ENCODE measurements at places on chromosomes 1 and 21.

DNA sequence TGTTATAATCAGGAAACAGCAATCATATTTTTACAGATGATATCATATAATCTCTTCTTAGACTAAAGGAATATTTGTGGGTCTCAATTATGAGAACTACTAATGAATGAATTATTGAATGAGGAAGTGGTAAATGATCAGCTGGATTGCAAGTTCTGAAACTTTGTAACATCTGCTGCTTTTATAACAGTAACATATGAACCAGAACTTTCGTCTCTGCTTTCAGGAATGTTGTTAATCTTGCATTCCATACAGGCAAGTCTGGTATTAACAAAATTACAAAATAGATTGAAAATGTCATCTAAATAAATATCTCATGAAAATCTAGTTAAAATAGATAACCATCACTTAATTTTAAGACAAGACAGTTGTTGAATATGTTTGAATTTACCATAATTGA is 110.5 kb upstream of the COL11A1 start:
- no peak for DNase-seq

GRCh38 chr21:24658026-24658425 is 949.3 kb downstream of the MRPL39 start:
- no peak for DNase-seq

- DNase-seq = no peak
Observed at GRCh38 chr1:111422546-111423391, 4.8 kb downstream of the OVGP1 start.

DNA sequence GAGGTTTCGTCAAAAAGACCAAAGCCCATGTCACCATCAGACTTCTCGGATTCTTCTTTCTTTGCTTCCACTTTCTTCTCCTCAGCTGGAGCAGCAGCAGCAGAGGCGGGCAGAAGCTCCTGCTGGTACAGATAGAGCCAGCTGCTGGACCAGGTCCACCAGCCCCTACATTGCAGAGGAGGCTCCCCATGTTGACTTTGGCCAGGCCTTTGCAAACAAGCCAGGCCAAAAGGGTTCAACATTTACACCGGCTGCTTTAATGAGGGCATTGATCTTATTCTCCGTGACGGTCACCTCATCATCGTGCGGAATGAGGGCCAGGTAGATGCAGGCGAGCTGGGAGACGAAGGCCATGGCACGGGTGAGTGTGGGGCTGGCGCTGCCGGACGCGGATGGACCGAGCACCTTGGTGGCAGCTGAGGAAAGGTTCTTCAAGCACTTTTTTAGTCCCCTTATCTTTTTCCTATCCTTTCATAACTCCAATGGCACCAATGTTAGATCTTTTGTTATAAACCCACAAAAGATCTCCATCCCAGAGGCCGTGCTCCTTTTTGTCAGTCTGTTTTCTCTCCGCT is 358.5 kb downstream of the RGS7 start:
- DNase-seq = no peak

DNA sequence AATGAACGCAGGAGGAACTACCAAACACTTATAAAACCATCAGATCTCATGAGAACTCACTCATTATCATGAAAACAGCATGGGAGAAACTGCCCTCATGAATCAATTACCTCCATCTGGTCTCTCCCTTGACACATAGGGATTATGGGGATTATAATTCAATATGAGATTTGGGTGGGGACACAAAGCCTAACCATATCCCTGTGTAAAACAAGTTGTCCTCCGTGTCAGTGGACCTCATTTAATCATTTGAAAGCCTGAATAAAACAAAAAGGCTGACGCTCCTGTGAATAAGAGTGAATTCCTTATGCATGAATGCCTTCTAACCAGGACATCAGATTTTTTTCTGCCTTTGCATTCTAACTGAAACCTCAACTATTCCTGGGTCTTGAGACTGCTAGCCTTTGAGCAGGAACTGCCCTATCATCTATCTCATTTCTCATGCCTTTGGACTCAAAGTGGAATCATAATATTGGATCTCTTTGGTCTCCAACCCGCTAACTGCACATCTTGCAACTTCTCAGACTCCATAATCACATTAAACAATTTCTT is 648.8 kb downstream of the ADGRL2 start:
- no peak for DNase-seq

- DNase-seq = no peak
Observed at GRCh38 chr1:230938924-230939368, 39.7 kb downstream of the TTC13 start.

GRCh38 chr1:208187499-208188041 is 56.6 kb downstream of the PLXNA2 start:
- no peak for DNase-seq

GRCh38 chr21:19181604-19182140 is 778.1 kb upstream of the TMPRSS15 start:
- no peak for DNase-seq

DNA sequence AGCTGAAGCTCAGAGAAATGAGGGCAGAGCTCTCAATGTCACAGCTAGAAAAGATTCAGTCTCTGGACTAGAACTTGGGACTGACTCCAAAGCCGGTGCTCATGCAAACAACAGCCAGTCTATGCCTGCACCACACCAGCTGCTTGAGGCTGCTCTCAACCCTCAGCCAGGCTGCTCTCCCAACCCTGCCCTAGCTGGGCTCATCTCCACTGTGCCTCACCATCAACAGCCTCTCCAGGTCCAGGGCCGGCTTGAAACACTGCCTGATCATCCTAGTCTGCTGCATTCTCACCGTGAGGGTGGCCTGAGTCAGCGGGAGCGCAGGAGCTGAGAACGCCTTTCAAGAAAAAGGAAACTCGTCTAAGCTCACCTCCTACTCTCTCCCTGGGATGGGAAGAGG is 94.5 kb downstream of the PTPRU start:
- no peak for DNase-seq

DNA sequence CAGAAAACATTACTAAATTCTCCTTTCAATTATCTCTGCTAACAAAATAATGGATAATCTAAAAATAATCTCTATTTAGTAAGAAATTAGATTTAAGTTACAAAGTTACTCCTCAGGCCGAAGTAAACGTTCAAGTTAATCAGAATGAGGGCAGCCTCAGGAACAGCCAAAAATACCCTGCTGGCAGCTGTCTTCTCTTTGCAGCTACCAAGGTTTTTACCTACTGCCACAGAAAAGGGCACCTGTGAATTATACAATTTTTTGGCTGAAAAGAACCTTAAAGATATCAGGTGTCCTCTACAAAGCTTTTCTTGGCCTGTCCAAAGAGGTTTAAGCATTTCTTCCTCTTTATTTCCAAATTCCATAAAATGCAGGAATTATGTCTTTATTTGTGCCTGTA is 84.4 kb downstream of the AKT3 start:
- DNase-seq = no peak

DNA sequence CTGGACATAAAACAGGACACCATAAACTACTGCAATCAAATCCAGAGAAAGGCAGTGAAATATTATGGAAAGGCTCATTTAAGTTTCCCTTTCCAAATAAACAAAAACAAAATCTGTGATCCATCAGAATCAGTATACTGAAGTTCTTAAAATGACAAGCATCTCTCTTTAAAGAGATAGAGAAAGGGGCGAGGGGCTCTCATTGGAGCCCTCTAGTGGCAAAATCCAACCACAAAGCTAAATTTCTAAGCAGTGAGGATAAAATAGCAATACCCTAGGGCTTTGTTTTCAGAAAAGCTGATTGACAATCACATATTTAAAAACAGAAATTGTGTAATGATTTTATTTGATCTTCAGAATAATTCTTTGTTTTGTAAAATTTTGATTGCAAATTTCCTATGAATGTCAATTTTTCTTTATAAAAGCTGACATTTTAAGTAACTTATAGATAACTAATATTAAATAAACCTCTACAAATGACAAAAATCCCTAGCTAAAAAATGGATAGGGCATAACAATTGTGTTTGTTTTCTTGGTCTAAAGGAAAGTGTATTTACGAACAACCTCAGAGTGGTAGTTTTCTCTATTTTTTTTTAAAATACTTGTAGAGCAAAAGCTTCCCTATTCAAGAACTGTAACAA is 138.2 kb downstream of the COL24A1 start:
- no peak for DNase-seq

DNA sequence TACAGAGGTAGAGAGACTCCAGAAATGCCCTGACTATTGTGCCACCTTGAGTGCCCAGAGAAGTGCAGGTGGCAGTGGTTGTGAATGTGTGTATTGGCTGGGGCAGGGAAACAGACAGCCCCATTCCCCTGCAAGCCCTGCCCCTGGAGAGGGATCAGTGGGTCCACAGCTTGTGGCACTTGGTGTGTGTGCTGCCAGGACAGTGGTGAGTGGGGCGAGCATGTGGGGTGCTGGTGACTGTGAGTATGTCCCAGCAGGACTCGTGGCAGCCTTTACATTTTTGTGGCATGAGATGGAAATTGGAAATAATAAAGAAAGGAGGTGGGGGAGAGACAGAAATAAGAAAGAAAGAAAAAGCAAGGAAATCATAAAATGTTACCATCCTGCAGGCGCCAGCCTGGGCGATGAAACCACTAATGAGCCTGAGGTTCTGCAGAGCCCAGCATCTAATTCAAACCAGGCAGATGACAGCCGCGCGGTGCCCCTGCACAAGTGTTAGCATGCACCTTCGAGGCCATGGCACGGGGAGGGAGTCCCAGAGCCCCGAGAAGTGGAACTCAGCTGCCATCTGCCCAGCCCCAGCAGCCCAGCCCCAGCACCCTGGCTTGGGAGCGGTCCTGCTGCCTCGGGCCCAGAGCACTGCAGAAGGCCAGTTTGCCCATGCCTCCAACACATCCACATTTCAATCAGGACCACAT is 49.1 kb upstream of the ZBTB40 start:
- no peak for DNase-seq

GRCh38 chr1:78005448-78005722 is 646 bp downstream of the DNAJB4 start:
- DNase-seq = no peak

- DNase-seq = no peak
Observed at GRCh38 chr21:43306391-43306790, 120.5 kb downstream of the SIK1 start.

GRCh38 chr1:226695335-226695900 is 43.7 kb downstream of the ITPKB start:
- DNase-seq = no peak

GRCh38 chr1:67345556-67345955 is 37.9 kb downstream of the IL12RB2 start:
- DNase-seq = no peak

- no peak for DNase-seq
Observed at GRCh38 chr21:14739590-14739989, 193.5 kb upstream of the SAMSN1 start.

DNA sequence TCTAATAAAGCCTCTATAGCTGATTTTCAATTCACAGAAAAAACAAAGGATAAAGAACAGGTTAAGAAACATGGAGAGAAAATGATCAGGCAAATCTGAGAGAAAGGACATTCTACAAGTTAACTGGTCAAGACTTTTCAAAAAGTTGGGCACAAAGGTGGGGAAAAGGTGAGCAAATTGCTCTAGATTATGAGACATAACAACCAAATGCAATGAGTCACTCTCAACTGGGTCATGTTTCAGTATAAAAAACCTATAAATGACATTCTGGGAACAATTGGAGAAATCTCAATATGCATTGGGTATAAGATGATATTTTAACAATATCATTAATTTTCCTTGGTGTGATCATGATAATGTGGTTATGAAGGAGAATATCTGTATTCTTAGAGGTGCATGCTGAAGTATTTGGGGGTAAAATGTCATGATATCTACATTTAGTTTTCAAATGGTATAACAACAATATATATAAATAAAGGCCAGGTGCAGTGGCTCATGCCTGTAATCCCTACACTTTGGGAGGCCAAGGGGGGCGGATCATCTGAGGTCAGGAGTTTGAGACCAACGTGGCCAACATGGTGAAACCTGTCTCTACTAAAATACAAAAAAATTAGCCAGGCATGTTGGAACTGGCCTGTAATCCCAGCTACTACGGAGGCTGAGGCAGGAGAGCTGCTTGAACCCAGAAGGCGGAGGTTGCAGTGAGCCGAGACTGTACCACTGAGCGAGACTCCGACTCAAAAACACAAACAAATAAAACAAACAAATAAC is 27.0 kb downstream of the ANKRD13C start:
- DNase-seq = no peak

DNA sequence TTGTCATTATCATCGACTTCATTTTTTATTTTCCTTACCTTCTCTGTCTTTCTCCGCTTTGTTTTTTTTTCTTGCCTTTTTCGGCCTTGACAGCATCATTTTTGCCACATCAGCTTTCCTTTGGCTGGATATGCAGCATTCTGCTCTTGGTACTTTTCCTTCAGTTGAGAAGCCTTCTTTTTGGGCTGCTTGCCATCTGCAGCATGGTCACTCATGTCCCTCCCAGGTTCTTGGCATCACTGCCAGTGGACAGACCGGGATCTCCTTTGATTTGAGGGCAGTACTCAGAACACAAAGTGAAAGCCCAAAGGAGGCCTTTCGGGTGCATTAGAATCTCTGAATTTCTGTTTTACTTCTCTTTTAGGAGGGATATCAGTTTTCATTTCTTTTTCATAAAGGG is 3.7 kb upstream of the PARP1 start:
- DNase-seq = no peak

DNA sequence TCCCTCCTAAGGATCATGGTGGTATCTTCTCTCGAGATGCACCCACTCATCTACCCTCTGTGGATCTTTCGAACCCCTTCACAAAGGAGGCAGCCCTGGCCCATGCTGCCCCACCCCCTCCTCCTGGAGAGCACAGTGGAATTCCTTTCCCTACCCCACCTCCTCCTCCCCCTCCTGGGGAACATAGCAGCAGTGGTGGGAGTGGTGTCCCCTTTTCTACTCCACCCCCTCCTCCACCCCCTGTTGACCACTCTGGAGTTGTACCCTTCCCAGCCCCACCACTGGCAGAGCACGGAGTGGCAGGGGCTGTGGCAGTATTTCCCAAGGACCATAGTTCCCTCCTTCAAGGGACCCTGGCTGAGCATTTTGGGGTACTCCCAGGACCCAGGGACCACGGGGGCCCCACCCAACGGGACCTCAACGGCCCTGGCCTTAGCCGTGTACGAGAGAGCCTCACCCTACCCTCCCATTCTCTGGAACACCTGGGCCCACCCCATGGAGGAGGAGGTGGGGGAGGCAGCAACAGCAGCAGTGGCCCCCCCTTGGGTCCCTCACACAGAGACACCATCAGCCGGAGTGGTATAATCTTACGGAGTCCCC is 14.5 kb upstream of the TARS2 start:
- DNase-seq = no peak

DNA sequence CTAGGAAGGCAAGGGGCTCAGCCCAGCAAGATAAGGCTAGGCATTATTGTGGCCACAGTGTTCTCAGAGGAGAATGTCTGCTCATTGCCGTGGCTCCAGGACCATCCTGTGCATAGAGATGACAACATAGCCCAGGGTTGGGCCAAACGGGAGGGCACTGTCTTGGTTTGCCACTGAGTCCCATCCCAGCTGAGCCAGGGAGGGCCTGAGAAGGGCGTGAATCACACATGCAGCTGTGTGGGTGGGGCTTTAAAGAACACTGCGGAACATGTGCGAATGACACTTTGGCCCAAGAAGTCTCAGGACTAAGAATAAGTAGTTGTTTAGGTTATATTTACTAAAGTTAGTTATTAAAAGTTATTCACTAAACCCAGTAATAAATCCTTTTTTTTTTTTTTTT is 18.5 kb downstream of the CHAF1B start:
- no peak for DNase-seq

- no peak for DNase-seq
Observed at GRCh38 chr1:78094639-78095038, 48.9 kb downstream of the GIPC2 start.

Data from NCI-H2107 (cell line).